ENCODE measurements at places on chromosomes 7 and 10.

DNA sequence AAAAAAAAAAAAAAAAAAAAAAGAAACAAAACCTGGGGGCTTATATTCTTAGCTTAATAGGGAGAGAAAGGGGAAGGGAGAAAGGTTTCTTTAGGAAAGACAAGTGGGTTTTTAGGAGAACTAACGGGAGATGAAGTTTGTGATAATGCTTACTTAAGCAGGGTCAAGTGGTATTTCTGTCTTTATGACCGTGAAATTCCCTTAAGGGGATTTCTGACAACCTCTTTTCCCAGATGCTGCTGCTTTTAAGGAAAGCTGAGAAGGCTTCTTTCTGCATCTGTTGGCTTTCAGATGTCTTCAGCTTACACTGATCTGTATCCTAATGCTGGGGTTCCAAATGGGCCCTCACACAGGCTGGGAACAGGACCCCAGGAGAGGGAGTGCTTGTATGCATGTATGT lies 42.6 kb downstream of the ADAMTS14 start:
- no peak for DNase-seq

GRCh38 chr7:31368620-31369019 lies 28.1 kb upstream of the NEUROD6 start:
- no peak for DNase-seq

DNA sequence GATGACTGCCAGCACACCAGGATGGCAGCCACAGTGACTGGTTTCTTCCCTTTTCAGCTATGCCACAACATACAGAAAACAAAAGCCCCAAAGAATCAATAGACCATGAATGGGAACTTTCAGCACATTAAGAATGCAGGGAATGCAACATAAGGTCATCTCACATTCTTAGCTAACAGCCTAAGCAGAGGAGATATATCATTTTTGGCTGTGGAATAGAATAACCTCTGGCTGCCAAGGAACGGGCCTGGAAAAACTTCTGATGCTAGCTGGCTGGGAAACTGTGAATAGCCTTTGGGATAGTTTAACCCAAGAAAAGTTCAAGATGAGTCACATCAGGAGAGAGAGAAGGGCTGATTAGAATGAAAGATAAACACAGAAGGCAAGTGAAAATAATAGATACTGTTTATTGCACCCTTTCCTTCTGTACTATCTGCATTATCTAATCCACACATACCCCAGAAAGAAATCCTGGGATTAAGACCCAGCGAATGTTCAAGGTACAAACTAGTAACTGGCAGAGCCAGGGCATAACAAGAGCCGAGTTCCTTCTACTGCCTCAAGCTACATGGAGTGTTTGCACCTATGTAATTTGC lies 169.2 kb downstream of the SEMA3A start:
- no peak for DNase-seq

- no peak for DNase-seq
Observed at GRCh38 chr10:20551761-20552160, 345.4 kb downstream of the NEBL start.

DNA sequence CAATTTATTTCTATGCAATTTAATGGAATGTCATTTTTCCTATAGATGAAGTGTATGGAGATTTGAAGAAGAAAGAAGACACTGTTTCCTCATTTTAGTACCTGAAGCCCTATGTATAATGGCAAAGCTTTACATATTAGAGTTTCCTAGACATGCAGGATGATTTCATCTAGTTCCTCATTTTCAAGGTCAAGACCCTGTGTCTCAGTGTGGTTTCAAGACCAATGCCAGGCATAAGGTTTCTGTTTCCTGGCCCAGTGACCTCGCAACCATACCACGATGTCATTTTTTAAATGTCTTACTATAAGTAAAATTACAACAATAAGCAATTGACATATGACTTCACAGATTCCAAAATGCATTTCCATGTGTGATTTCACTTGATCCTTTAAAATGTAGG lies 336.5 kb upstream of the PRKCQ start:
- no peak for DNase-seq
